ENCODE measurements at places on chromosomes 12 and 14.

DNA sequence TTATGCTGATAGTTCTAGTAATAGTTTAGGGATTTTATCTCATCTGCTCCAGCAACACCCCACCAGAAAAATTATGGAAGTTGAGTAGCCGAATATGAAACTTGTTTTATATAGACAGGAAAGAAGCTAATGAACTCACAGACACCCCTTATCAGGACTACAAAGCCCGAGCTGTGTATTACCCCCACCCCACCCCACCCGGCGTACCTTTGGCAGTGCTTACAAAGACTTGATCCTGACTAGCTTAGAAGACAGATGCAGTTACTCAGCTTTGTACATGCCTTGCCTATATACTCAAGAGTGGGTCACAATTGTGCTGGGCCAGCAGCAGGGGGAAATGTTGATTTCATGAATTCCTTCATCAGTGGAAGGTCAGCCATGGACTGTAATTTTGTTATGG lies 22.4 kb downstream of the PROX2 start:
- peak; percentile 19 for DNase-seq

DNA sequence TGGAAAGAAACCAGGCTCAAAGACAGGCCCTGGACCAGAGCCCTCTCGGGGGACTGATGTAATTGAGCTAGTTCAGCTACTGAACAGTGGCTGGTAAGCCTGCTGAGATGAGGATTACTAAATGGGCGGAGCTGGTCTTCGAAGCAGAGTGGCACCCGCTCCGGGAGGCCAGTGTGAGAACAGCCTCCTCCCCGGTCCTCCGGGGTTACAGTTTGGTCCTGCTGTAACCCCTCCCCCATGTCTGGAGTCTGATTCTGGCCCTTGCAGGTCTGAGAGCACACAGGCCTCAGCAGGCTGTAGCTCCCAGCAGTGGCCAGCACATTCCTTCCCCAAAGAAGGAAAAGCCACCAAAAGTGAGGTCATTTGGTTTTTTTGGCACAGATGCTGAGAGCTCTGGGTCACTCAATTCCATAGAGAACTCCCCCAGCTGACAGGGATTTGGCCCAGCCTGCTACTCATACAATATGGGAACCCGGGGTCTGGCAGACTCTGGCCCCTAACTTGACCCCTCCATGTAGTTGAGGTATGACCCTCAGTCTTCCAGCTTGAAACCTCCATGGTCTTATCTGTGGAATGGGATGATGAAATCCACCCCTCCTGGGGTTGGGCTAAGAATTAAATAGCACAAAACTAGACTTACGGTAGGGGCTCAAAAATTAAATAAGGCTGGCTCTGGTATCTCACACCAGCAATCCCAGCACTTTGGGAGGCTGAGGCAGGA lies 39.0 kb downstream of the ACTN1 start:
- DNase-seq = no peak

DNA sequence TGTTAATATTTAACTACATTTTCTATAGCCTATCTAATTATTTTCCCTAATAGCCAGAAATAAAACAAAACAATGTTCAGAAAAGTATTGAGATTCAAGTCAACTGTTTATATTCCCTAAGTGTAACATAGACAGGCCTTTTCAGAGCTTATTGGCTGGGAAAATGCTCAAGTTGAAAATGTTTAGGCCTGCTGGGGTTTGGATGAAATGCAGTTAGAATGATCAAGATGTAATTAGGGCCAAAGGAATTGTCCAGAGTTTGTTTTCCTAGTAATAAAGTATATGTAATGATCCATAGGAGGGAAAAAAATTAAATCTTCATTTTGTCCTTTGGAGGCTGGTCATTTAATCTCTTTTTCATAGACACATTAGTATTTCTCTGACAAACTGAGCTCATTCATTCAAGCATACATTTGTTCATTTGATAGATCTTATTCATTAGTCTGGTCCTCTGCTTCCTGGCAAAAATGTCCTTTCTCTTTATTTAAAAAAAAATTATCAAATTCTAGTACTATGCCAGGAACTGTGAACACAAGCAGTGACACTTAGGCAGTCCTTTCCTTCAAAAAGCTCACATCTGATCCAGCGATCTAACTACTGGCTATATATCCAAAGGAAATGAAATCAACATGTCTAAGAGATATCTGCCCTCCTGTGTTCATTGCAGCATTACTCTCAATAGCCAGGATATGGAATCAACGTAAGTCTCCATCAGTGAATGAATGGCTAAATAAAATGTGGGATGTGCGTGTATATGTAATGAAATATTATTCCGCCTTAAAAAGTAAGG lies 40.1 kb upstream of the NEDD1 start:
- no peak for DNase-seq

- no peak for DNase-seq
These were observed 147.1 kb downstream of the PAPOLA start for GRCh38 chr14:96649327-96649601.

DNA sequence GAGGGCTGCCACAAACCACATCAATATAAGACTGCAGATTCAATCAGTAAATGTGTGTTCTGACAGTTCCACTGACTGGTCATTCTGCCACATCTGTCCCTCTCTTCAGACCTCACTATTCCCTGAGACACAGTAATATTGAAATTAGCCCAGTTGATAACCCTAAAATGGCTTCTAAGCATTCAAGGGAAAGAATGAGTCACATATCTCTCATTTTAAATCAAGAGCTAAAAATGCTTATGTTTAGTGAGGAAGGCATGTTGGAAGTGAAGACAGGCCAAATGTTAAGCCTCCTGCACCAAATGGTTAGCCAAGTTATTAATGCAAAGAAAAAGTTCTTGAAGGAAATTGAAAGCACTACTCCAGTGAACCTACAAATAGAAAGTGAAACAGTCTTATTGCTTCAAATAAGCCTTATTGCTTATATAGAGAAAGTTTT lies 24.5 kb upstream of the KIF21A start:
- no peak for DNase-seq

DNA sequence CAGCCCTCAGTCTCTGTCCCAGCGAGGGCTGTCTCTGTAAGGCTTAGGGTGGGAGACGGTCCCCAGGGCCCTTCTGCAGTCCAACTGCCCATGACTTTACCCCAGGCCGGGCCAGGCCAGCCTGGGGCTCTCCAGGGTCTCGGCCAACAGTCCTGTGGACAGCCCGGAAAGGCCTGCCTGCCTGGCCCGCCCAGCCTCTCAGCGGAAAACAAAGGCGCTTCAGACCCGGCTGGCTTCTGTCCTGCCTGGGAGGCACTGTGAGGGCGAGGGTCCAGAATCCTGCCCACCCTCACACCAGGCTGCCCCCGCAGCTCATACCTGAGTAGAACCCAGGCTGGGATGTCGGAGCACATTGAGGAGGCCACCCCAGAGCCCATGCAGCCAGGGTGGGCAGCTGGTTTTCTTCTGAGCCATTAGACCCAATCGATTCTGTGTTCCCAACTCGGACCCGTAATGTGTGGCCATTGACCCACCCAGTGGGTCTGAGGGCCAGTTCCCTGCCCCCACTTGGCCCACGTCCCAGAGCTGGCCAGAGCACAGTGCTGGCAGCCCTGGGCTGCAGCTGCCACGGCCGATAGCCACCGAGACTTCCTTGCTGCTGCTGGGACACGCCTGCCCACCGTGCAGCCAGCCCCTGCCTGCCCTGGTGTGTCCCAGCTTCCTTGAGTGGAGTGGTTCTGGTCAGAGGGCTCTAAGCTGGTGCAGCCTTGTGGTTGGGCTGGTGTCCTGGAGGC lies 1.6 kb downstream of the CRIP2 start:
- DNase-seq = no peak

DNA sequence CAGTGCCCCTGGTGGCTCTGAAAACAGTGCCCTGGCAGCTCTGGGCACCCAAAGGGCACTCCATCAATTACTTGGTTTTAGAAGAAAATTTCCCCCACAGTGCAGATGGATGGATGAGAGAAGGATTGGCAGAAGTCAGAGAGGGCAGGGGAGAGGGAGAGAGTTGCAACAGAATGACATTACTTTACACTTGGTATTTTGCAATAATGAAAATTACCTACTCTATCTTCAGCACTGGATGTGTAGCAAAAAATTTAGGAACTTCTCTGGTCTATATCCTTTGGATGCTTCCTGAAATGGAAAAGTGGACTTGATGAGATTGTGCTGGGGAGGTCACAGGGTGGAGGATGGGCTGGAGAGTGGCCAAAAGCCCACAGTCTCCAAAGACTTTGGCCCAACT lies 193.2 kb downstream of the CHST11 start:
- DNase-seq = no peak

GRCh38 chr14:52131640-52132320 lies 62.9 kb upstream of the NID2 start:
- DNase-seq = peak; percentile 44

DNA sequence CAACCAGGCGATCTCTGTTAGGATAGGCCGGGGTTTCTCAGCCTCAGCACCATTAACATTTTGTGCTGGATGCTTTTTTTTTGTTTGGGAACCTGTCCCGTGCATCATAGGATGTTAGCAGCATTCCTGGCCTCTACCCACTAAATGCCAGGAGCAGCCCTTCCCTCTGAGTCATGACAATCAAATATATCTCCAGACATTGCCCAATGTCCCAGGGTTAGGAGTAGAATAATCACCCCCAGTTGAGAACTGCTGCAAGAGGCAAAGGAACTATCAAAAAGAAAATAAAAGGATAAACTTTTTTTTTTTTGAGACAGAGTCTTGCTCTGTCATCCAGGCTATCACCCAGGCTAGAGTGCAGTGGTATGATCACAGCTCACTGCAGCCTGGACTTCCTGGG lies 76.0 kb downstream of the ACACB start:
- no peak for DNase-seq

DNA sequence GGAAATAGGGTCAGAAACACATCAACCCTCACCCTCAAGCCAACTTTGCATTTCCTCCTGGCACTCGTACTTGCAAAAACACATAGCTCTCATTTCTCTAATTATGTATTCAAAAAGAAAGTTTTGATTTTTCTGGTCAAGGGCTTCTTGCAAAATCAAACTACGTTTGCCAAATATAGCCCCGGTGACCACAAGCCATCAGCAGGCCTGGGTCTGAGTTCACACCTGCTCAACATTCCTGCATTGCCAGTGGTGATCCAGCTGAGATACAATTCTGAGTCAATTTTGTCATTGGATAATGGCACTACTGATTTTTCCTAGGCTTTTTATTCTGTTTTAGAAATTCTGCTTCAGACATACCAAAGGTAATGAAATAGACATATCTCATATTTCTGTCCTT lies 10.7 kb upstream of the BHLHE41 start:
- no peak for DNase-seq

GRCh38 chr14:85596562-85596961 lies 66.6 kb downstream of the FLRT2 start:
- no peak for DNase-seq

GRCh38 chr12:65500091-65500900 lies 221.8 kb downstream of the MSRB3 start:
- no peak for DNase-seq

DNA sequence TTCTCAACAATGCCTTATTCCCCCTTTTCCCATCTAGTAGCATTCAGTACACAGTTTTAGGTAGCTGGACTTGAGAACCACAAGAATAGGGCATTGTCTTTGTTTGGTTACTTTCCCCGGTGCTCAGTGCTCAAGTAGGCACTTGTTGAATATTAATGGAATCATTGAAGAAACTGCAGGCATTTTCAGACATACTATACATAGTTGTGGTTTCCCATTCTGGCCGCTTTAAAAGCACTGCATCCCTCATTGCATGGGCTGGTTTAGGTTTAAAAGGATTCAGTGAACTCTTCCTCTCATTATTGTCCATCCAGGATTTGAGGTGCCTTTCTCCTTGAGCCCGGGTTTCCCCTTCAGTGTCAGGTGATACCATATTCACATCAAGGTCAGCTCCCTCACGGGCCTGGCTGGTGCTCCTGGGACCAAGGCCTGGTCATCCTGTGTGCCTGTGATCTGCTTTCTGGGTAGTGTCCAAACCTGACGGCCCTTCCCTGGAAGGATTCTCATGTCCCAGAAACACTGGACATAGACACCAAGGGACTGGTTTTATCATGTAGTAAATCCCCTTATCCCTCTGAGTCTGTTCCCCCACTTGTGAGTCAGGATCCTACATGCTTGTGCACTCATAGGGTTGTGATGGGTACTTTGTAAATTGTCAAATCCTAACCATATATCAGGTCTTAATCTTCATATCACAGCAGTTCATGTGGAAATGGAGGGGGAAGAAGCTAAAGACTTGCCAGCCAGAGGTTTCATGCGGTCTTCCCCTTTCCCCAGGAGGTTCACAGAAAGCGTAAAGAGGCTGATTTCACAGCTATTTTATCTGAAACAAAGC lies 7.4 kb downstream of the TCP11L2 start:
- no peak for DNase-seq

GRCh38 chr12:117053050-117053400 lies 46.2 kb downstream of the TESC start:
- no peak for DNase-seq

DNA sequence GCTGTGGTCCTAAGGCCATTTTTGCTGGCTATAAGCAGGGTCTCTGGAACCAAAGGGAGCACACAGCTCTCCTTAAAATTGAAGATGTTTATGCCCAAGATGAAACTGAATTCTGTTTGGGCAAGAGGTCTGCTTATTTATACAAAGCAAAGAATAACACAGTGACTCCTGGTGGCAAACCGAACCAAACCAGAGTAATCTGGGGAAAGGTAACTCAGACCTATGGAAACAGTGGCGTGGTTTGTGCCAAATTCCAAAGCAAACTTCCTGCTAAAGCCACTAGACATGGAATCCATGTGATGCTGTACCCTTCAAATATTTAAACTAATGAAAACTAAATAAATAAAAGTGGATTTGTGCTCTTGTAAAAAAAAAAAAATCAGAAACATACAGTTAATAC lies 29.6 kb upstream of the BICDL1 start:
- no peak for DNase-seq

- DNase-seq = no peak
These were observed 142.0 kb downstream of the BCL11B start for GRCh38 chr14:99129998-99130397.

DNA sequence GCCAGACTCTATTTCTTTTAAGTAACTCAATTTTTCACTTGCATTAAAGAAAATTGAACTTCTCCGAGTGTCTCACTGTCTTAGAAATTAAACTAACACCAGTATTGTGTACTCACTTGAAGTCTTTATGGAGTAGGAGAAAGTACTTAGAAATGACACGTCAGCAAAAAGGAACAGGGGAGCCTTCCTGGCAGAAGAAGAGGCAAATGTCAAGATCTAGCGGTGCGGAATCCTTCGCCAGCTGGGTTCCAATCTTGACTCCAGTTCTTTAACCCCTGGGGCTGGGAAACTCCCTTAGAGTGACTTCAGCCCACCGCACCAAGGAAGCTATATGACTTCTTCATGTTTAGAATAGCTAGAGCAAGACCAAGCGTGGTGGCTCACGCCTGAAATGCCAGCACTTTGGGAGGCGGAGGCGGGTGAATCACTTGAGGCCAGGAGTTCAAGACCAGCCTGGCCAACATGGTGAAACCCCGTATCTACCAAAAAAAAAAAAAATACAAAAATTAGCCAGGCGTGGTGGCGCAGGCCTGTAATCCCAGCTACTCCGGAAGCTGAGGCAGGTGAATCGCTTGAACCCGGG lies 34.4 kb downstream of the WBP11 start:
- DNase-seq = peak; percentile 16

DNA sequence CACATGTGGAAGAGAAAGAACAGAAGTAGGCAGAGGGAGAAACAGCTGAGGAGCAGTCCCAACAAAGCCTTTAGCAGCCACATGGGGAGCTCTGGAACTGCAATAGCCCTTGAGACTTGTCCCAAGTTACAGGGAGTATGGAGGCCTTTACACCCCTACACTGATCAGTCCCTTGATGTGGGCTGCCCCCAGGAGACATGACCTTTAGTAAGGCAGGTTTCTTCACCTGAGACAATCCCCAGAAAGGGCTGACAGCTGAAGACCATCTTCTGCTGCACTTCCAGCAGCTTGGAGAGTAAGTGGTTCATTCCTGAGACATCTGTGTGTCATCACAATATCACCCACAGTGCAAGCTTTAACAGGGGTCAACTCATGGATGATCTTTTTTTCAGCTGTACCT lies 8.6 kb upstream of the SNAPC1 start:
- no peak for DNase-seq

Measured in CD4-positive, alpha-beta T cell treated with Interleukin-17A for 4 hours (primary cell).